GM03348 (cell line): ENCODE measurements at places on chromosomes 12 and 14.

DNA sequence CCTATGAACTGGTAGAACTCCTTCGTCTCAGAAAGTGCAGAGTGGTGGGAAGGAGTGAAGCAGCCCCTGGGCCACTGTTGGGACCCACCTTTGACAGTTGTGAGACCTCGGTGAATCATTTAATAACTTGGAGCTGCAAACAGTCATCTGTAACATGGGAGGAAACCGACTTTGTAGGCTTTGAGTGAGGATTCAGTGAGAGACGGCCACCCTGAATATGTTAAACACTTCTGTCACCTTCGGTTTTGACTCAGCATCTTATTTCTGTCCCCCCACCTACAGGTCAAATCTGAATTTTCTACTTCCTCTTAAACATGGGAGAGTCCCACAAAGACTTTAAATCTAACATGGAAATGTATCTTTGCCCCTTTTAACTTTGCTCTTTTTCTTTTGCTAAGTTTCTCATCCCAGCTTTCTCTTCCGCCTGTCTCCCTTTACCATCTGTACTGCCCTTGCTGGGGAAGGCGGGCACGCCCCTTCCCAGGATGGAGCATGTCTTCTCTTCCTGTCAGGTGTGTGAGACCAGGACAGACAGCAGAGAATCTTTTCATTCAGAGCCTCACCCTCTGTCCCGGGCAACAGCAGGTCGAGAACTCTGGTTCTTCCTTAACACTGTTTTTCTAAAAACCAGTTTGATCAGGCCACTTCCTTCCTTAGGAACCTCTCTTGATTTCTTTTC is 37.1 kb downstream of the ZC3H14 start:
- DNase-seq = no peak

DNA sequence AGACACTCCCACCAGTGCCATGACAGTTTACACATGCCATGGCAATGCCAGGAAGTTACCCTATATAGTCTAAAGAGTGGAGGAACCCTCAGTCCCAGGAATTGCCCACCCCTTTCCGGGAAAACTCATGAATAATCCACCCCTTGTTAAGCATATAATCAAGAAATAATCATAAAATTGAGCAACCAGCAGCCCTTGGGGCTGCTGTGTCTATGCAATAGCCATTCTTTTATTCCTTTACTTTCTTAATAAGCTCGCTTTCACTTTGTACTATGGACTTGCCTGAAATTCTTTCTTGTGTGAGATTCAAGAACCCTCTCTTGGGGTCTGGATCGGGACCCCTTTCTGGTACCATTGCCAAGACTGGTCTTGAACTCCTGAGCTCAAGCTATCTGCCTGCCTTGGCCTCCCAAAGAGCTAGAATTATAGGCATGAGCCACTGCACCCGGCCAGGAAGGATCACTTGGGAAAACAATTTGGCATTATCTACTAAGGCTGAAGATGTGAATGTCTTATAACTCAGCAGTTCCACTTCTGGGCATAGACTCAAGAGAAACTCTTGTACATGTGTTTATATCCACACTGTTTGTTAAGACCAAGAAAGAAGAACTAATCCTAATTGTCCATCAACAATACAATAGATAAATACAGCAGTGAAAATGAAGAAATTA is 35.9 kb upstream of the CEP83 start:
- DNase-seq = no peak

DNA sequence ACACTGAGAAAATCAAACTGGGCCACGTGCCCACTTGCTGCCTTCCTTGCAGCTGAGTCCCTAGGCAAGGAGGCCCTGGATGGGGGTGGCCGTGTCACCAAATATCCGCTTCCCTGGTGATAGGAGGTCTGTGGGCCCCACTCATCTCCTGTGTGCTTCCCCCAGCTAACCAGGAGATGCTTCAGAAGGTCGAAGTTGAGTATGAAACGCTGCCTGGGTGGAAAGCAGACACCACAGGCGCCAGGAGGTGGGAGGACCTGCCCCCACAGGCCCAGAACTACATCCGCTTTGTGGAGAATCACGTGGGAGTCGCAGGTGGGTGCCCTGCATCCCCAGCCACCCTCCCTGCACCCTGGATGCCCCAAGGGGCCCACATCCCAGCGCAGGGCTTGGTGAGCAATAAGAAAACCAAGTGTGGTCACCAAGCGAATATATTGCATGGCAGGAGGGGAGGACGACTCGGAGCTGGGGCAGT is 6.8 kb upstream of the SIVA1 start:
- DNase-seq = no peak

DNA sequence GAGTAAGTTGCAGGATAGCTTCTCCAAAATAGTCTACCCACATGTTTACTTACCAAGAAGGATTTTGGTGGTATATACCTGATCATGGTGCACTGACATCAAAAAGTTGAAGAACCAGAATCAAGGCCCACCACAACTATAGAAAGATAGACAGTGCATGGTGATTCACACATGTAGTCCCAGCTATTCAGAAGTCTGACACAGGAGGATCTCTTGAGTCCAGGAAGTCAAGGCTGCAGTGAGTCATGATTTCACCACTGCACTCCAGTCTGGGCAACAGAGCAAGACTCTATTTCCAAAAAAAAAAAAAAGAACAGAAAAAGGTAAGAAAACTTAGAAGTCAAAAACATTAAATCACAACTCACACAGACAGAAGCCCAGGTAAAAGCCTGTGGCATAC is 422.2 kb upstream of the FOXG1 start:
- no peak for DNase-seq

DNA sequence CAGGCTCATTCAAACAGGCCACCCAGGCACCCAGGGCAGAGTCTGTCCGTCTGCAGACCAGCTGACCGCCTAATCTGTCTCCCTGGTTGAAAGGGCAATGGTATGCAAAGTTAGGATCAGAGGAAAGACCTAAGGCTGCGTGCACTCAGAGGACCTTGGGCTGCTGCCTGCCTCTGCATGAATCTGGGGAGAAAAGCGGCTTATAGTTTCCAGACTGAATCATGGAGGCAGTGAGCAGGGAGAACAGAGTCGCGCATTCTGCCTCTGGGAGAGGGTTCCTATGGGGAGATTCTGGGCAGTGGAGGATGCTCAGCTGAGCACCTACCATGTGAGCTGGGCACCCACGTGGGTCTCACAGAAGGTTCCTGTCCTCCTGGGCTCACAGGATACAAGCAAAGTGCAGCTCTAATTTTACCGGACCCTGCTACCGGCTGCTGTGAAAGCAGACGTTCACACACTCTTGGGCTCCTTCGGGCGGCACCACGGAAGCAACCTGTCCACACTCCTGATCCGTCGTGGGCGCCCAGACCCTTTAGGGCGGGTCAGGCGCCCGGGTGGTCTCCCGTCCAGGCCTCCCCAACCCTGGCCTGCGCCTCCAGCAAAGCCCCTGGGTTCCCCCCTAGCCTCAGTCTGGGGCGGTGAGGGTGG is 772 bp downstream of the SCARB1 start:
- DNase-seq = no peak

GRCh38 chr12:124393414-124393790 is 98.5 kb downstream of the RFLNA start:
- DNase-seq = no peak
